ENCODE measurements at places on chromosomes 4 and X.

- DNase-seq: no peak
Observed at GRCh38 chr4:26030260-26030667, 116.2 kb downstream of the SMIM20 start.

- DNase-seq: no peak
Observed at GRCh38 chr4:92714640-92715039, 410.9 kb downstream of the GRID2 start.

DNA sequence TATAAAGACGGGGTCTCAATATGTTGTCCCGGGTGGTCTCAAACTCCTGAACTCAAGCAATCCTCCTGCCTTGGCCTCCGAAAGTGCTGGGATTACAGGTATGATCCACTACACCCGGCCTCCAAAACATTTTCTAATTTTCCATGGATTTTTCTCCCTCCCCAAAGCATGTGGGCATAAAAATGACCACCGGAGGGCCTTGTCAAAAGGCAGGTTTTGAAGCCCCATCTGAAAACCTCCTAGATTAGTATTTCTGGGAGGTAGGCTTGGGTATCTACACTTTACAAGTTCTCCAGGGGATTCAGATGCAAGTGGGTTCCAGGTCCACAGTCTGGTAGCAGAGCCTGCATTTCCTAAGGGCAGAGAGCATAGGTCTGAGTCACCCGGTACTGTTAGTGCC, 1.4 kb upstream of the GPR173 start:
- no peak for DNase-seq

- DNase-seq: no peak
Observed at GRCh38 chr4:8703857-8704495, 111.4 kb downstream of the CPZ start.

DNA sequence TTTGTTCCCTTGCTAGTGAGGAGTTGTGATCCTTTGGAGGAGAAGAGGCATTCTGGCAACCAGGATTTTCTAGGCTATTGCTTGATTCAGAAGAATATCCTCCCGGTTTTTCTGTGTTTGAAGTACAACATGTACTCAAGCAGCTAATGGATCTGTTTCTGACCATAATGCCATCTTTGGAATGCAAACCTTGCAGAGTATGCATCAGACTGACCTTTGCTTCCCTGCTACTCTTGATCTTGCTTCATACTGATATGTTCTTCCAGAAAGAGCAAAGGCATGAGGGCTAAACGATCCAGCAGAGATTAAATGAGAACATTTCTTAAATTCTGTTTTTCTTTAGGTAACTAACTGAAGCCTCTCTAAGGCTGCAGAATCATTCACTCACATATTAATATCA, 265.4 kb upstream of the SLC7A11 start:
- DNase-seq: no peak

GRCh38 chrX:120740072-120740471, 110.2 kb upstream of the C1GALT1C1 start:
- no peak for DNase-seq

- DNase-seq: no peak
Observed at GRCh38 chr4:152898606-152899005, 37.5 kb upstream of the FHDC1 start.

GRCh38 chrX:68883800-68884199, 55.0 kb downstream of the EFNB1 start:
- DNase-seq: no peak

DNA sequence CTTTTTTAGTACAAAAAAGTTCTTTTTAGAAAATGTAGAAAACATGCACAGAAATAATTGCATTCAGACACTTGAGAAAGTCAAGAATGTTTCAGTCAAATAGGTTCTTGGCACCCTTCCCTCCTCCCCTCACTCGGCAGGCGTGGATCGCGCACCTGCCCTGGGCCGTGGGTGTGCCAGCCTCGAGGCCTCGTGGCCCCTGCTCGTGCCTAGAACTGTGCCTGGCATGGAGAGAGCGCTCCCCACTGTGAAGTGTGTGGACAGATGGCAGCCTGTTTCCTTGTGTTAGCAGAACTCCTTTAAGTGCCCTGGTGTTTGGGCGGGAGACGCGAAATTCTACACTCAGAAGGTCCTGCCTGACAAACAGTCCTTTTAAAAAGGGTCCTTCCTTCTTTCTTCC, 14.7 kb downstream of the RGS12 start:
- no peak for DNase-seq

DNA sequence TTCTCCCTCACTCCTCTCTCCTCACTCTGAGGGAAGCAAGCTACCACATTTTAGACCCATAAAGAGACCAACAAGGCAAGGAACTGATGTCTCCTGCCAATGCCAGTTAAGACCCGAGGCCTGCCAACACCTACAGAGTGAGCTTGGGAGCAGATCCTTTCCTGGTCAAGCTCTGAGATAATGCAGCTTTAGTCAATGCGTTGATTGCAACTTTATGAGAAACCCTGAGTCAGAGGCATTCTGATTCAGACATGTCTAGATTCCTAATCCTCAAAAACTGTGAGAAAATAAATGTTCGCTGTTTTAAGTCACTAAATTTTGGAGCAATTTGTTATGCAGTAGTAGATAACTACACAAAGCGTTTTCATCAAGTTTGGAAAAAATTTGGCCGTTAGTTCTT, 115.5 kb downstream of the JADE1 start:
- no peak for DNase-seq

DNA sequence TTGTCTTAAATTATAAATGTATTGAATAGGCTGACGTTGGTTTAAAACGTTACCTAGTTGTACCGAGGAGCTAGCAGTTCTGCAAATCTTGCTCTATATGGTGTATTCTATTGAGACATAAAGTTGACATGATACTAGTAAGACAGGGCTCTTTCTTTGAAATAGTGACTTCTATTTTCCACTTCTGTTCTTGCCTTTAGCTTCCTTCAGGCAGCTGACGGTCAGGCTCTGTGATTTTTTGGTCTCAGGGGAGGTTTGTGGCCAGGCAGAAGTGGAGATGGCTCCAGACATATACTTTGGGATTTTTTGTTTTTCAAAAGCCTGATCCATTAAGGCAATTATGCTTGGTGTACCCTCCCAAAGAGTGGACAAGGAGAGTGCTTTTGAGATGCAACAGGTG, 95.2 kb downstream of the SLC34A2 start:
- no peak for DNase-seq

DNA sequence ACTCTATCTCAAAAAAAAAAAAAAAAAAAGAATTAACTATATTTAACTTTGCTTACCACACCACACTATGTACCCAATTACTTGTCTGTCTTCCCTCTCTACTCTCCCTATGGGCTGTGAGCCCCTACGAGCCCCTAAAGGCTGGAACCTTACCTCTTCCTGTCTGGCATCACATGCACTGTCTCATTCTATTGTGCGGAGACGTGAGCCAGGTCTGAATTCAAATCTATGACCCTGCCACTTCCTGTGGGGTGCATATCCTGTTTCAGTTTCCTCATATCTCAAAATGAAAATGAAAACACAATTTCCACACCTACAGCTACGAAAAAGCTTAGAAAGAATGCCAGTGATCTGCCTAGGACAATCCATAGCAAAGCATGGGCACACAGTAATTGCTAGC, 42.9 kb upstream of the HS3ST1 start:
- DNase-seq: no peak

- DNase-seq: peak; percentile 44
Observed at GRCh38 chr4:183905081-183905592, at the start of gene STOX2. TSS of gene STOX2 (plus strand) at chr4:183905307. CDS start at chr4:183906791, 1,484 bp downstream.

DNA sequence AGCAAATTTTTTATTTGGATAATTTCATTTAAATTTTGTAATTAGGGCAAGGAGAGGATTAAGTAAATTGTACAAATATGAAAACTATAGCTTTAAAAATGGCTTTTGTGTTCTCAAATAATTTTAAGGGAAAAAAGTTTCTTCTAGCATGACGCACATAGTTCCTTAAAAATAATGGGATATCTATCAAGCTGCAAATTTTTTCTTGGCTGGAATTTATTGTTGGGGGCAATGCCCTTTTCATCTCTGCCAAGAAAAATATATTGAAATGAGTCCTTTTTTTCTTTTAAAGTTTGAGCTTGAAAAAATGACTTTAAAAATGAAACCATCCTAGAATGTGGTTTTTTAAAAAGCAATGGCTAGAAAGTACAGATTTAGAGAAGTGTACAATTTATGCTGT, 154.4 kb upstream of the UGT8 start:
- DNase-seq: no peak

DNA sequence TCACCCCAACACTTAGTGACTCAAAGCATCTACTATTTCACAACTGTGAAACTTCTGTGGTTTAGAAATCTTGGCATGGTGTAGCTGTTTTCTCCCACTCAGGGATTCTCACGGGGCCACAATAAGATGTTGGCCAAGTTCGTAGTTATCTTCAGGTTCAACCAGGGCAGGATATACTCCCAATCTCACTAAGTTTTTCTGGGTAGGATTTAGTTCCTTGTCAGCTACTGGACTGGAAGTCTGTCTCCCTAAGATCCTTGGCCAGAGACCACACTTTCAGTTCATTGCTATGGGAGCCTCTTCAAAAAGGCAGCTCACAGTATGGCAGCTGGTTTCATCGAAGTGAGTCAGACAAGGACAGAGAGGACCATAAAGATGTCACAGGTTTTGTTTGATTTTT, 111.7 kb upstream of the PDHA2 start:
- no peak for DNase-seq

- DNase-seq: no peak
Observed at GRCh38 chr4:11488657-11489452, 60.2 kb upstream of the HS3ST1 start.

- DNase-seq: peak; percentile 2
Observed at GRCh38 chr4:40747207-40747835, 2.4 kb upstream of the NSUN7 start.

GRCh38 chr4:149140841-149141240, 674.8 kb downstream of the IQCM start:
- no peak for DNase-seq

DNA sequence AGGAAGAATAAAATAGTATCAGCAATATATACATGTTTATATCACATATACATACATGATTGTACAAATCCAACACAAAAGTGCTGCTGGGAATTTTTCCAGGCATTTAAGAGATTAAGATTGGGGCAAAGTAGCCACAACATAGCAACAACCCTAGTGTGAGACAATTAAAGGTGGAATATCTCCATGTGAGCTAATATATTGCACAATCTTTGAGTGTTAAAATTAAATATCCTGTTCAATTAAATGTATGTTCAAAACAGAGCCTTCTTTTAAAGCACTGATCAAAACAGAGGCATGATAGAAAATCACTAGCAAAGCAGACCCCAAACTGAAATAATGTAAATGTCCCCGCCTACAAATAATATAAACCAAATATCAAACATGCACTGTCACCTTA, 97.6 kb downstream of the GABRB1 start:
- no peak for DNase-seq

GRCh38 chr4:96763546-96763945, 923.7 kb downstream of the PDHA2 start:
- no peak for DNase-seq

- DNase-seq: no peak
Observed at GRCh38 chr4:68373513-68373912, 23.6 kb upstream of the YTHDC1 start.

- DNase-seq: no peak
Observed at GRCh38 chrX:17563515-17563914, 173.8 kb upstream of the SCML1 start.

DNA sequence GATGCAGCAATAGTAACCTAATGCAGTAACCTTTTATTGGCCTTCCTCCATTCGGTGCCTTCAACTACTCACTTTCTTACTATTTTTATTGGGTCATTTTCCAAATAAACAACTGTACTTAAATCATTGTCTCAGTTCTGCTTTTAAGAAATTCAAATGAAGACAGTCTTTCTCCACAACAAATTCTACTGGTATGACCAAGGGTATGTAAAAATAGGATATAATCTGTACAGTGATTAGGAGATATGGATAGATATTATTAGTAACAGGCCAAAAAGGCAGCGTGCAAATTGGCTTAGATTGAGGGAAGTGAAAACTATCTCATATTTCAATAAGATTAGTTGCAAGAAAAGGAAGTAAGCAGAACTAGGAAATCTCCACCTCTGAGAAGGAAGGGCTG, 177.4 kb upstream of the PPP1R2C start:
- DNase-seq: no peak

GRCh38 chr4:124866301-124866700, 153.8 kb upstream of the ANKRD50 start:
- DNase-seq: no peak

DNA sequence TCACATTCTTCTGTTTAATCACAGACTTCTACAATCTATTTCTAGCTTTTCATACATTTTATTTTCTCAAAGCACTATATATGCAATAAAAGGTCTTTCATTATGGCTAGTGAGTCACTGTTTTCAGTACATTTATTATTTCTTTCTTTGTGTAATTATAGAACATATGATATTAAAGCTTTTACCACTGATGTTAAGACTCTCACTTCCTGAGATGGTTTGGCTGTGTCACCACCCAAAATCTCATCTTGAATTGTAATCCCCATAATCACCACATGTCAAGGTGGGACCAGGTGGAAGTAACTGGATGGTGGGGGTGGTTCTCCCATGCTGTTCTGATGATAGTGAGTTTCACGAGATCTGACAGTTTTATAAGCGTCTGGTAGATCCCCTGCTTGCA, 41.9 kb downstream of the UBA6 start:
- no peak for DNase-seq

DNA sequence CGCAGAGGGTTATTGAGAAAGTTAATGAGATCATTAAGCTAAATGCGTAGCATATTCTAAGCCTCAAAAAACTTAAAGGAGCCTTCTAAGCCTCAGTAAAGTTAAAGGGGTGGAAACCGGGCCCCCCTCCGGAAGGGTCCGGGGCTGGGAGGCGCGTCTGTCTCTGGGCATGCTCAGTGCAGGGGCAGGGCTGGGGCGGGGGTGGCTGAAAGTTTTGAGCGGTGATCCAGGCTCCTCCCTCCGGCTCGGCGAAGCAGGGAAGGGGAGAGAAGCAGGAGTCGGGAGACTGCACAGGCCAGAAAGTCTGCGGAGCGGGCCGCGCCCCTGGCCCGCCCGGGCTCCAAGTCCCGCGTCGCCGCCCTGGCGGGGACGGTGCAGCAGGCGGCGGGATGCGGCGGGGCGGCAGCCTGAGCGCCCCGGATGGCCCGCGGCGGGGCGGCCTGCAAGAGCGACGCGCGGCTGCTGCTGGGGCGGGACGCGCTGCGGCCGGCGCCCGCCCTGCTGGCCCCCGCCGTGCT, at the start of gene EVC:
Gene EVC (plus strand): TSS at position 241 of the 518 bp plus-strand sequence. CDS start 180 bp downstream, at position 421.
- DNase-seq: peak; percentile 23

- DNase-seq: no peak
Observed at GRCh38 chr4:92304121-92304520, 355 bp downstream of the GRID2 start.

GRCh38 chrX:13854003-13854402, 37.1 kb upstream of the GPM6B start:
- no peak for DNase-seq

- DNase-seq: no peak
Observed at GRCh38 chr4:139451997-139452396, 1.9 kb upstream of the RAB33B start.

GRCh38 chr4:145722561-145722960, 42.6 kb downstream of the C4orf51 start:
- no peak for DNase-seq

DNA sequence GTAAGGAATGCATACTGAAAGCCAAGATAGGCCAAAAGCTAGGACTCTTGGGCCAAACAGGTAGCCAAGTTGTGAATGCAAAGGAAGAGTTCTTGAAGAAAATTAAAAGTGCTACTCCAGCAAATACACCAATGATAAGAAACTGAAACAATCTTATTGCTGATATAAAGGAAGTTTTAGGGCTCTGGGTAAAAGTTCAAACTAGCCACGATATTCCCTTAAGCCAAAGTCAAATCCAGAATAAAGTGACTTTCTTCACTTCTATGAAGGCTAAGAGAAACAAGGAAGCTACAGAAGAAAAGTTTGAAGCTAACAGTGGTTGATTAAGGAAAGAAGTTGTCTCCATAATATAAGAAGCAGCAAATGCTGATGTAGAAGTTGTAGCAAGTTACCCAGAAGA, 397.6 kb downstream of the PACRGL start:
- DNase-seq: no peak

Data from NCI-H510A treated with DMSO at 0.1 percent for 48 hours (cell line).